ENCODE measurements at places on chromosomes 4 and X. TPM values are rescaled to one million over a fixed set of nuclear protein-coding genes. Genes with fewer than 3 reads are reported as not detected.

- no peak for DNase-seq
- H3K27ac ChIP-seq, result no peak overlapping the region
- peaks cover 59% of the 10 kb centered on the region for H3K27me3 ChIP-seq
- no peaks in the 10 kb centered on the region for H3K4me1 ChIP-seq
- H3K36me3 ChIP-seq, result no peaks in the 10 kb centered on the region
These were observed 140.2 kb upstream of the PJA1 start for GRCh38 chrX:69305333-69306062.

GRCh38 chrX:139222511-139223200 is 307.9 kb upstream of the F9 start:
- H3K4me1 ChIP-seq, result peaks cover 5% of the 10 kb centered on the region
- H3K36me3 ChIP-seq, result no peaks in the 10 kb centered on the region

GRCh38 chr4:161148051-161148450 is 1015.7 kb downstream of the FSTL5 start:
- H3K27me3 ChIP-seq, result no peaks in the 10 kb centered on the region
- H3K4me3 ChIP-seq, result no peak overlapping the region
- H3K4me1 ChIP-seq, result no peaks in the 10 kb centered on the region
- no peak overlapping the region for H3K27ac ChIP-seq

SMIM10 gene
- 14.2 TPM for polyA plus RNA-seq

GRCh38 chrX:123088930-123089329 is 95.1 kb upstream of the GRIA3 start:
- no peaks in the 10 kb centered on the region for H3K36me3 ChIP-seq
- no peak overlapping the region for H3K27ac ChIP-seq
- DNase-seq, result no peak
- H3K4me1 ChIP-seq, result no peaks in the 10 kb centered on the region

GRCh38 chr4:10662937-10663336 is 21.6 kb downstream of the CLNK start:
- no peaks in the 10 kb centered on the region for H3K27me3 ChIP-seq
- no peaks in the 10 kb centered on the region for H3K4me1 ChIP-seq
- no peak overlapping the region for H3K27ac ChIP-seq
- no peaks in the 10 kb centered on the region for H3K36me3 ChIP-seq
- H3K4me3 ChIP-seq, result no peak overlapping the region

DNA sequence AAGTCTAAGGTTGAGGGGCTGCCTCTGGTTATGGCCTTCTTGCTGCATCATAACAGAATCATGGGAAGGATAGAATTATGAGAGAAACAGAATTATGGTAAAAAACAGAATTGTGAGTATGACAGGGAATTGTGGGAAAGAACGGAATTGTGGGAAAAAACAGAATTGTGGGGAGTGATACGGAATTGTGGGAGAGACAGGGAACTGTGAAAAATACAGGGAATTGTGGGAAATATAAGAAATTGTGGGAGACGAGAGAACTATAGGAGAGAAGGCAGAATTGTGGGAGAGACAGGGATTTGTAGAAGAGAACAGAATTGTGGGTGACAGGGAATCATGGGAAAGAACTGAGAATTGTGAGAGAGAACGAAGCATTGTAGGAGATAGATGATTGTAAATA is 159.1 kb downstream of the FRMPD4 start:
- no peaks in the 10 kb centered on the region for H3K4me1 ChIP-seq
- no peak overlapping the region for H3K27ac ChIP-seq
- H3K36me3 ChIP-seq, result no peaks in the 10 kb centered on the region
- no peak for DNase-seq

- no peak overlapping the region for H3K27ac ChIP-seq
- no peaks in the 10 kb centered on the region for H3K36me3 ChIP-seq
- no peaks in the 10 kb centered on the region for H3K4me1 ChIP-seq
- H3K4me3 ChIP-seq, result no peak overlapping the region
- no peaks in the 10 kb centered on the region for H3K27me3 ChIP-seq
These were observed 15.8 kb upstream of the UBE2K start for GRCh38 chr4:39682138-39682537.

DNA sequence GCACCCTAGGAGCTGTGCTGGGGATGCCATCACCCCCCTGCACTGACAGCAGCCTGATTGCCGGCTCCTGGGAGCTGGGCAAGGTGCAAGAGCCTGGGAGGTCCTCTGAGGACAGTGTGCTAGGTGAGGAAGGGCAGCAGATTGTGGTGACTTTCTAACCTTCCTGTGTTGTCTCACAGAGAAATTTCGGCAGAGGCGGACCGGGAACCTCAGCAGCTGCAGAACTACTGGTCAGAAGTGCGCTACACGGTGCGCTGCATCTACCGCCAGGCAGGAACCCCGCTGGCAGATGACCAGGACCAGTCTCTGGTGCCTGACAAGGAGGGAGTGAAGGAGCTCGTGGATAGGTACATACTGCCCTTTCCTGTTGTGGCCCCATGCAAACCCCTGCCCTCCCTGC is 89.8 kb downstream of the FAM193A start:
- peaks cover 53% of the 10 kb centered on the region for H3K36me3 ChIP-seq
- H3K27me3 ChIP-seq, result no peaks in the 10 kb centered on the region
- DNase-seq, result no peak
- peaks cover 6% of the 10 kb centered on the region for H3K4me1 ChIP-seq

FGG gene
- 9.7 TPM for polyA plus RNA-seq

GRCh38 chr4:46924789-46925529 is 15.9 kb upstream of the COX7B2 start:
- DNase-seq, result no peak
- H3K27me3 ChIP-seq, result no peaks in the 10 kb centered on the region
- no peaks in the 10 kb centered on the region for H3K36me3 ChIP-seq
- no peak overlapping the region for H3K4me3 ChIP-seq
- no peak overlapping the region for H3K27ac ChIP-seq
- H3K4me1 ChIP-seq, result no peaks in the 10 kb centered on the region

- H3K4me1 ChIP-seq, result peaks cover 13% of the 10 kb centered on the region
- peaks cover 51% of the 10 kb centered on the region for H3K27me3 ChIP-seq
- H3K4me3 ChIP-seq, result peak within 1 kb of the TSS; percentile 57
These were observed at the start of gene NHS for GRCh38 chrX:17374619-17375366. Gene NHS, plus strand, starts transcription at chrX:17375200. Its CDS starts 558 bp downstream, at chrX:17375758.

ESX1 gene
- polyA plus RNA-seq, result not detected

TEX13D gene
- polyA plus RNA-seq, result not detected

HELT gene
- polyA plus RNA-seq, result not detected

DNA sequence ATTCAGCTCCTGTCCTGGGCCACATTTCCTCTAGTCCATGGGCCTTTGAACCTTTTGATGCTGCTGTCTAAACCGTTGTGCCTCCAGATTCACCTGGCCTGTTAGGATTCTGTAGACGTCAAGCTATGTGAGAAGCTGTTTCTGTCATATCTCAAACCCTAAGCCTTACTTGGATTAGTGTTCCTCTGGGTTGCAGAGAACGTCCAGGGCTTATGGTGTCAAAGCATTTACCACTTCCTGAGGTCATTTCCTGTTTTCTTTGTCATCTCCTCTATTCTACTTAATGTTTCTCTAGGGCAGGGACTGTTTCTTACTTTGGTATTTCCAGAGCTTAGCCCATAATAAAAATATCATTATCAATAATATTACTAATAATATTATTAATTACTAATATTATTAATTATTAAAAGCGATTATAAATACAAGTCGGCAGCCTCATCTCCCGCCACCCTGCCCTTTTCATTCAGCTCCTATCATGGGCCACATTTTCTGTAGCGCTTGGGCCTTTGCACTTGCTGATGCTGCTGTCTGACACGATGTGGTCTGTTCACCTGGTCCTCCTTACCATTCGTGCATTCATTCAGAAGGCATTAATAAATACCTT is 19.1 kb downstream of the PRIMPOL start:
- no peak overlapping the region for H3K27ac ChIP-seq
- no peak overlapping the region for H3K4me3 ChIP-seq
- no peaks in the 10 kb centered on the region for H3K27me3 ChIP-seq
- peak; percentile 25 for DNase-seq

SLC6A14 gene
- polyA plus RNA-seq, result not detected

CT83 gene
- polyA plus RNA-seq, result not detected

DNA sequence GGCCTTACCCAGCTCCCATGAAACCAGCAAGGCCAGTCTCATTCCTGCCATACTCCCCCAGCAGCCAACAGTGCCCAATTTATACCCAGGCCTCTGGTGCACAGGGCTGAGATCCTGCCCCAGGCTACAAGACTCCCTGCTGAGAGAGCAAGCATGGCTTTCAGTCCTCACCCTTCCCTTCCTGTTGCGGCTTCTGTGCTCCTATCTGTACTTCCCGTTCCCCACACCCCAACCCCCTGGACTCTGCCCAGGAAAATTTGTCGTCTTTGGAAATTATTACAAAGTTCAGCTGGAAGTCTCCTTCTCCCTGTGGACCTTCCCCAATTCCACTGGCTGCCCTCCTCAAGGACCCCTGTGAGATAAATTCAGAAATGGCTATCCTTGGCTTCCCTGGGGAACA is 84.1 kb upstream of the GK2 start:
- H3K4me1 ChIP-seq, result no peaks in the 10 kb centered on the region
- no peaks in the 10 kb centered on the region for H3K36me3 ChIP-seq
- no peak overlapping the region for H3K27ac ChIP-seq

GLUD2 gene
- polyA plus RNA-seq, result 3.9 TPM

GRCh38 chr4:48898733-48899431 is 7.7 kb downstream of the OCIAD2 start:
- H3K27me3 ChIP-seq, result no peaks in the 10 kb centered on the region
- no peak overlapping the region for H3K27ac ChIP-seq
- peaks cover 4% of the 10 kb centered on the region for H3K36me3 ChIP-seq
- H3K4me3 ChIP-seq, result no peak overlapping the region
- no peak for DNase-seq

DNA sequence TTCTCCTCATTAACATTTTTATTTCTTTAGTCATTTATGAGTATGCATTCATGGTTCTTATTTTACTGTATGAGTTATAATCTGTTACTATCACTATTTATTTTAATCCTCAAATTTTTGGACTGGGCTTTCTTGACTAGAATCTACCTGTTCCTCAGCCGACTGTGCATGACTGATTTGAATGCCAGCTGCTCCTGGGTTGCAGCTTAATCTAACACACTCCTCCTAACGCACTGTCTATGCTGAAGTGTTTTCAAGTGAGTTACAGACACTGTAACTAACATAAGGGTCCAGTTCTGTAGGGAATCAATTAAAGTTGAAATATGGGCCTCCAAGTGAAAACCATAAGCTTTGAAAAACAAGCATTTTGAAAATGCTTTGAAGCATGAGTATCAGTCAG is 137.4 kb upstream of the ARSJ start:
- no peak overlapping the region for H3K27ac ChIP-seq
- no peaks in the 10 kb centered on the region for H3K27me3 ChIP-seq
- no peaks in the 10 kb centered on the region for H3K36me3 ChIP-seq
- H3K4me3 ChIP-seq, result no peak overlapping the region
- H3K4me1 ChIP-seq, result no peaks in the 10 kb centered on the region

DNA sequence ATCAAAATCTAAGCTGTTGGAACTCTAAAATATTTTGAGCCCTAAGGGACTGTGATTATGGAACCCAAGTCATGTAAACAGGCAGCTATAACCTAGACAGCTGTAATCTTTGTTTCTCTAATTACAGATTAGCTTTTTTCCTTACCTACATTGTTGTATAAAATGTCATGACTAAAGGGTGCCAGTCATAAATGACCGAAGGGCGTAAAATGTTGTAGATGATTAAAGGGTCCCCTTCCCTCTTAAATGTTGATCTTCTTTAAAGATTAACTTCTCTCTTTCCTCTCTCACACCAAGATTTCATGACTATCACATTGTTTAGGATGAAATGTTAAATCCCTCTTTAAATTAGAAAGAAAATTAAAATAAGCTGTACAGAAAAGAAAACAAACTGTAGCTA is 659.4 kb upstream of the NR3C2 start:
- no peak overlapping the region for H3K27ac ChIP-seq
- no peak overlapping the region for H3K4me3 ChIP-seq
- no peaks in the 10 kb centered on the region for H3K4me1 ChIP-seq
- no peaks in the 10 kb centered on the region for H3K27me3 ChIP-seq
- no peak for DNase-seq
- no peaks in the 10 kb centered on the region for H3K36me3 ChIP-seq

FDCSP gene
- polyA plus RNA-seq, result not detected

DNA sequence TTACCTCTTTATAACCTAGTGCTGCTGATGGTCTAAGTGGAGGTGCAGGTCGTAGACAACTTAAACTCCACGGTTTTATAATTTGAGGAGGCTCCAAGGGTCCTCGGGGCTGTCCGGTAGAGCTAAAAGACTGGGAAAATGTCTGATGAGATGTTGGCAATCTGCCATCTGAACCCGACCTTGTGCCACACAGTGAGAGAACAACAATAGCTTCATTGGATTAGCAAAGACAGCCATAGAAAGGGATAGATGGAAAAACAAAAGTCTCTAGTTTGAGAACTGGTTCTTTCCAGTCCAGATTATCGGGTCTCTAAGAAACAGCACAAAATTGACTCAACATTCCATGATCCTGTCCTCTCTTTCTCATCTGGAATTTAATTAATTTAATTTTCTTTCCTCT is 31.6 kb downstream of the CD40LG start:
- H3K4me3 ChIP-seq, result no peak overlapping the region
- H3K27me3 ChIP-seq, result peaks cover 5% of the 10 kb centered on the region
- DNase-seq, result no peak
- no peaks in the 10 kb centered on the region for H3K4me1 ChIP-seq
- peaks cover 13% of the 10 kb centered on the region for H3K36me3 ChIP-seq

DNA sequence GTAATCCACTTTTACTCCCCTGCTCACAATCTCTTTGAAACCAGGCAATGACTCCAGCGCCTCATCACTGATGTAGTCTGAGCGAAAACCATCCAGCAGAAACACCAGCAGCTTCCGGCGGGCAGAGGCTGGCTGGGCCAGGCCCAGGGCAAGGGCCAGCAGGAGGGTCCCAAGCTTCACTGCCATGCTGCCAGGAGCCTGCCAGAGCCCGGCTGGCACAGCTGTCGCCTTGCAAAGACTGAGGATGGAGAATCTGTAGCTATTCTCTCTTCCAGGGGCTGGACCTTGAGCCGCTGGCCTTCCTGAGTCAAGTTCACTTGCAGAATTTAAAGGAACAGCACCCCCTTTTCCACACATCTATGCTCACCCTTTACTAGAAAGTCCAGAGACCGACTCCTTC is at the start of gene ENPP6:
ENPP6 (minus strand) TSS at position 240 of the 400 bp plus-strand sequence; CDS start at position 186, 54 bp downstream.
- H3K27ac ChIP-seq, result peak within 1 kb of the TSS; percentile 71
- no peaks in the 10 kb centered on the region for H3K36me3 ChIP-seq
- DNase-seq, result peak; percentile 59
- peaks cover 24% of the 10 kb centered on the region for H3K4me1 ChIP-seq
- peak within 1 kb of the TSS; percentile 47 for H3K4me3 ChIP-seq

SOWAHB gene
- 0.05 TPM for polyA plus RNA-seq

DNA sequence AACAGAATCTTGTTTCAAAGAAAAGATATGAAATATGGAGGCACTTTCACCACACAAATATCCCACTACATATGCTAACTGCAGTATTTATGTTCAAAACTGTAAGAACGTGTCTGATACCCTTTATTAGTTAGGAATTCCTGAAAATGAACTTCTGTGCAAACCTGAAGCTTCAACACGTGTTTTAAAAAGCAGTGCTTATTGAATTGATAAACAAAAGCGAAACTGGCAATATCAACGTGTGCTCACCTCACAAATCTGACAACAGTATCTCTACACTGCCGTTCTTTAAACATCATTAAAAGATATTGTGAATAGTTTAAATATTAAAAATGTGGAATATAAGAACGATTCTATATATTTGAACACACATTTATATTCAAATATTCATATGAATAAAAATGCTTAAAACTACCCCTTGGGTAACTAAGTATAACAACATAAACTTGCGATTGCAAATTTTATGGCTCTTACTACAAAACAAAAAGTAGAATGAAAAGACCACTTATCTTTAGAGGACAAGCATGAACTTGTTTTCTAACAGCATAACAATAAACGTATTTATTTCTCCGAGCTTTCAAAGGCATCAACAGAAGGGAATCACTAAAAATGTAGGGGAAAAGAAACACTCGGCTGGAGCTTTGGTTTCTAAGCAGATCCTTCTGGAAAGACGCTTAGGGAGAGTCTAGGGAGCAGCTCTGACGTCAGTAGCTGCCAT is at the start of gene LRP2BP:
LRP2BP (minus strand) TSS at position 687 of the 718 bp plus-strand sequence. CDS start 17,738 bp downstream, outside the sequence.
- peaks cover 5% of the 10 kb centered on the region for H3K36me3 ChIP-seq
- peak; percentile 99 for DNase-seq
- peaks cover 13% of the 10 kb centered on the region for H3K4me1 ChIP-seq
- no peaks in the 10 kb centered on the region for H3K27me3 ChIP-seq
- H3K4me3 ChIP-seq, result peak within 1 kb of the TSS; percentile 94
